H9 (cell line): ENCODE measurements at places on chromosomes 6 and 20. TPM values are rescaled to one million over a fixed set of nuclear protein-coding genes. Genes with fewer than 3 reads are reported as not detected.

Gene HLA-B
- total RNA-seq = 68.6 and 70.7 TPM in 2 replicates

Gene VSX1
- not detected in 2 replicates for total RNA-seq

DNA sequence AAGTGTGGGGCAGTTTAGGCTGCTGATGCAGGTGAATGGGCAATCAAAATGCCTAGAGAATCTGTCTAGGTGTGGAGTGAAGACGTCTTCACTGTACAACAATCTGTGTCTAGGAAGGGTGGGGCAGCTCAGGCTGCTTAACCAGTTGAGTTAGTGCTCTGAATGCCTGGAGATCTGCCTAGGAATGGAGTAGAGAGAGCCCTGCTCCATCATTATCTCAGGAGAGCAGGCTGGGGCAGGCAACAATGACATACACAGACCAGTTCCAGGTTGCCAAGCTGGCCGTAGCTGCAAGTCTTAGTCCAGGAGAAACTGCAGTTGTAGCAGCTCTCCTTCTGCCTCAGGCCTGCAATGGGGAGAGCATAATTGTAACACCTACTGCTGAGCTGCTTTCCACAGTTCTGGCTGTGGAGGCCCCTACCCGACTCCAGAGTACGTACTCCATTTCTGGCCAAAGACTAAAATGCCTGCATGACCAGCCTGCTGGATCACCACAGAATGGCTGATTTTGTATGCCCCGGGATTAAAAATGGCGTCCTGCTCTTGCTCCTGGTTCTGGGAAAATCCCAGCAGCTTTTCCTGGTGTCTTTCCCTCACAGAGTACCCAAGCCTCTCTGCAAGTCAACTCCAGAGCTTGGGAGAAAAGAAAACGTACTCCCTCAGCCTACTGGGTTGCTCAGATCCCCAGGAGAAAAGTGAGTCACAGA is 545.4 kb downstream of the ADGRB3 start:
- no peak for DNase-seq
- H3K4me1 ChIP-seq = no peaks in the 10 kb centered on the region
- no peak overlapping the region for H3K4me3 ChIP-seq
- no peaks in the 10 kb centered on the region; the same call in 2 of the 3 replicates for H3K36me3 ChIP-seq
- H3K27ac ChIP-seq = no peak overlapping the region

DNA sequence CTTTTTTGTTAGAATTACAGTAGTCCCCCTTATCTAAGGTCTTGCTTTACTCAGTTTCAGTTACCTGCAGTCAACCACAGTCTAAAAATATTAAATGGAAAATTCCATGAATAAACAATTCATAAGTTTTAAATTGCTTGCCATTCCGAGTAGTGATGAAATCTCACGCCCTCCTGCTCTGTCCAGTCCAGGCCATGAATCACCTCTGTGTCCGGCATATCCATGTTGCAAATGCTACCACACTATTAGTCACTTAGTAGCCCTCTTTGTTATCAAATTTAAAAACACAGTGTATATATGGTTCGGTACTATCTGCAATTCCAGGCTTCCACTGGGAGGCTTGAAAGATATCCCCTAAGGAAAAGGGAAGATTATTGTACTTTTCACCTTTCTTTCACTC is 164.6 kb upstream of the FAM83B start:
- H3K27ac ChIP-seq = no peak overlapping the region
- H3K27me3 ChIP-seq = no peaks in the 10 kb centered on the region; the same call in 1 of the 2 replicates
- H3K4me1 ChIP-seq = no peaks in the 10 kb centered on the region
- no peak overlapping the region for H3K4me3 ChIP-seq

- peaks cover 7% of the 10 kb centered on the region; the same call in 1 of the 2 replicates for H3K27me3 ChIP-seq
- peaks cover 3% of the 10 kb centered on the region; the same call in 1 of the 3 replicates for H3K36me3 ChIP-seq
- H3K27ac ChIP-seq = no peak overlapping the region
- peak overlapping the region; percentile 90 for H3K4me3 ChIP-seq
- DNase-seq = no peak
- H3K4me1 ChIP-seq = no peaks in the 10 kb centered on the region
Observed at GRCh38 chr6:81750681-81751387, 1.6 kb downstream of the TENT5A start.

- H3K27ac ChIP-seq = no peak overlapping the region
- no peaks in the 10 kb centered on the region for H3K27me3 ChIP-seq
- no peaks in the 10 kb centered on the region for H3K36me3 ChIP-seq
- DNase-seq = no peak
- no peak overlapping the region for H3K4me3 ChIP-seq
Observed at GRCh38 chr6:153123801-153124200, 7.3 kb downstream of the RGS17 start.

DNA sequence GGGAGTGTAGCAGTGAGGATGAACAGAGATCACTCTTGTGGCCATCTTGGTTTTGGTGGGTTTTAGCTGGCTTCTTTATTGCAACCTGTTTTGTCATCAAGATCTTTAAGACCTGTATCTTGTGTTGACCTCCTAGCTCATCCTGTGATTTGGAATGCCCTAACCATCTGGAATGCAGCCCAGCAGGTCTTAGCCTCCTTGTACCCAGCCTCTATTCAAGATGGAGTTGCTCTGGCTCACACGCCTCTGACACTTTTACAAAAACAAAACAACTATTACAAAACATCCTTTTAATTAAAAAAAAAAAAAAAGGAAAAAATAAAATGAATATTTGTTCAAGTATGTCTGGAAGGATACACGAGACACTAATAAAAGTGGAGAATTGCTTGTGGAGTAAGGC is 62.4 kb downstream of the PHACTR2 start:
- H3K4me3 ChIP-seq = no peak overlapping the region
- no peak overlapping the region for H3K27ac ChIP-seq
- H3K36me3 ChIP-seq = no peaks in the 10 kb centered on the region; the same call in 2 of the 3 replicates
- no peak for DNase-seq
- H3K27me3 ChIP-seq = no peaks in the 10 kb centered on the region
